Left lung (tissue), 14 donors: ENCODE measurements at places on chromosomes 2 and 18. TPM values are rescaled to one million over a fixed set of nuclear protein-coding genes. Genes with fewer than 3 reads are reported as not detected.

Gene ANKRD62
- 0.09 TPM for polyA plus RNA-seq

Gene GPR17
- 0.99 TPM for polyA plus RNA-seq

Gene CCL20
- polyA plus RNA-seq = not detected

Gene KIF3C
- 14.3 TPM for polyA plus RNA-seq

Gene GCKR
- polyA plus RNA-seq = 1.8 TPM
